GM12878 (cell line): ENCODE measurements at places on chromosomes 2 and 18.

DNA sequence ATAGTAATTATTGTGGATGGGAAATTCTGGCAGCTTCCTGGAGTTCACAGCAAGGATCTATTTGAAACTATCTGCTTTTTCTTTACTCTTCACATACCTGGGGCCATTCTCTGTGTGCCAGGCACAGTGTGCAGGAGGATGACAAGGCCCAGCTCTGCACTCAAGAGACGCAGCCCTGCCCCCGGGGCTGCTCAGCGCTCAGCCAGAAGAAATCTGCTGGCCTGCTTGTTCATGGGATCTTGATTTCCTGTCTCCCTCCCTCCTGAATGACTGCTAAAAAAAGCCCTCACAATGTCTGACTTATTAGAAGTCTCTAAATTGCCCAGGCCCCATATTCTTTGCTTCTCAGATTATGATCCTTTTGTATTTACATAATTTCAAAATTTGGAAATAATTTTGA is 210.9 kb downstream of the DCDC2C start:
- DNase-seq, result no peak

GRCh38 chr2:241314226-241315092 is 1.0 kb downstream of the HDLBP start:
- DNase-seq, result no peak

DNA sequence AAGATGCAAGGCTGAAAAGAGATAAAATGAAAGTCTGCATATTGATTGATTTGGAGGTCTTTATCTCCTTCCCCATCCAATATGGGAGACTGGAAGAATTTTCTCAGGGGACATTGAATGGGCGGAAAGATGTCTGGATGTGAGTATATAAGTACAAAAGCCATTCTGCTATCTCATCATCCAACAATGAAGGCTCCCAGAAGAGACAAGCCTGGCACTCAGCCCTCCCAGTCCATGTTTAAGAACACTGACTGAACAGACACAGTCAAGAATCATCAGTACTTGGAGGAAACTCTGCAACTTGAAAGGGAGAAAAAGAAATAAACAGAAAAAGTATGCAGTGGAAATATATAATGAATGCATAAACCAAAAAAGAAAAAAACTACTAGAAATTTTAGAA is 80.9 kb downstream of the PTRHD1 start:
- no peak for DNase-seq

- no peak for DNase-seq
These were observed 102.9 kb upstream of the MSH2 start for GRCh38 chr2:47300081-47300480.

DNA sequence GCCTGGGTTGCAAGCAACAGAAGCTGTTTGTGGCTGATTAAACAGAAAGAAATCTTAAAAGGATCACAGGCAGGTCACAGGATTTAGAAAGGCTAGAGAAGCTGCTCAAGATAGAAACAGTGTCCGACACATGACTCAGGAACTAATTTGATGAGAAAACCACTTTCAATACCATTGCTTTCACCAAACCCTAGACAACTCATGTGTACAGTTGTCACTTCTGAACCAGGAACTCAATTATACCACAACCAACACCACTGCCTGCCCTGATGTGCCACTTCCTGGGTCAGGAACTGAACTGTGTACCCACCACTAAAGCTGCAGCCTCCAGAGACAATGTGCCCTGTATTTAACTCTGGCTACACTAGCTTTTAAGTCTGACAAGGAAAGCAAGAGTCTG is 56.0 kb downstream of the TMEM247 start:
- peak; percentile 96 for DNase-seq

DNA sequence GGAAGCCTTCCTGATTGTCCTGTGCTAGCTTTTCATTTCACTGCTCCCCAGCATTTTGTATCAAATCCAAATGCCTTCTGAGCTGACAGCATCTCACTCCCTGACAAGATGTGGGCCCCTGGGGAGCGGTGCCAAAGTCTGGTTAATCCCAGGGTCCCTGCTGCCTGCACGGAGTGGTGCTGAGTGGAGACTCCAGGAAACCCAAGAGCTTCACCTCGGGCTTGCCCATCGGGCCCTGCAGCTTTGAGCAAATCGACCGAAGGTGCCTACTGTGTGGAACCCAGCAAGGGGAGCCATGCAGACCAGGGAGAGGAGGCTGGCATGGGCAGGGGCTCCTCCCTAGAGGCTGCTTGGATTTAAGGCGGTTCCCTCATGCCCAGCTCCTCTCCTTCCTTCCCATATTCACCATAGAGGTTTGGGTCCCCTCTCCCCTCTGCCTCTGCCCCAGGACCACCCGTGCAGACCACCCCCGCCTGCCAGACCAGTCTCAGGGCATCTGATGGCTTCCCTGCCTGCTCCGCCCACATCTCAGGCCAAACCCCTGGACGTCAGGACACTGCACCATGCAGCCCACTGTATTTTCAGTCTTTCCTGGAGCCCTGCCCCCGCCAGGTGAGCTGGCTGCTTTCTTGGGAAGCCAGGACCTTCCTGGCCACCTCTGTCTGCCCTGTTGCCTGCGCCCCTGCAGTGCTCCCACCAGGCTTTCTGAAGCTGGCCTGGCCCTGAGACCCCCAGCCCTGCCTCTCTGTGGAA is 37.8 kb downstream of the RRM2 start:
- no peak for DNase-seq

DNA sequence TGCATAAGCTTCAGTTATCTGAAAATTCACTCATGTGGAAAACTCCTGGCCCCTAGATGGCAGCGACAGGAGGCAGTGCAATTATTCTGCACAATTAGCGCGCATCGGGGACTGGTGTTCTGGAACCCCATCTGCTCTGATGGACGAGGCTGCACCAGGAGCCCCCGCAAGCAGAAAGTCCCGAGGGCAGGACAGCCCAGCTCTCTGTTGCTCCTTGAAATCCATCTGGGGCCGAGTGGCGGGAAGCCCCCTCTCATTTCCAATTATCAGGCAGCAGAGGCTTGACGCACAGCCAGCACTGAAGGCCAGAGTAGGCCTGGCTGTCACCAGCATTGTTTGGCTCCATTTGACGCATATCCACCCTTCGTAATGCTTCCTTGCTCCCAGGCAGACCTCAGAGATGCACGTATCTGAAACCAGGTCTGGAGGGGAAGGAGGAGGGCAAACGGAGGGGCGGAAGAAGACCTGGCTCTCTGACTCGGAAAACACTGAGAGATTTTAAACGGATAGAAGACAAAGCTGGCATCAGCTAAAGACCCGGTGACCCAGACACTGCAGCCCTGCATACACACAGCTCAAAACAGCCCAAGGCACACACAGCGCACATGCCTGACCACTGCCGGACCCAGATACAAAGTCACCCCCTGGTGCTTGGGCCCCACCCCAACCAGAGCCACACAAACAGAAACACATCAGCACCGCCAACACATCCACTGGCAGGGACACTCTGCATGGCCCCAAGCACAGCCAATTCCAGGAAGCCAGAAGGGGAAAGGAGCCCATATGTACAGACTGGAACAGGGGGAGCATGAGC is 69.8 kb downstream of the TNS1 start:
- no peak for DNase-seq

DNA sequence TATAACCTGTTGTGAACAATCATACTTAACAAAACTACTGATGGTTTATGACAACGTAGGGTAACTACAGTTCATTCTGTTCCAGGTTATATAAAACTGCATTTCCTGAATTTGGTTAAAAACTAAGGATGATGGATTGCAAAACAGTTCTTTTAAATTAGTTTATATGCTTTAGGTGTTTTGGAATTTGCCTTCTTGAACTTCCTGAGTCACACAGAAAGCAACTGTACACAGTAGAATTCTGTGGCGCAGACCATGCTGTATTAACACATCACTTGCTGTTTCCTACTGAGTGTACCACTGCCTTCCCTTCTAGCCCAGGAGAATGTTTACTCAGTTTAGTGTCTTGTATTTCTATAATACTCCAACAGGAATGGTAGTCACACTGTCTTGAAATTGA is 19.4 kb downstream of the ITGB1BP1 start:
- DNase-seq, result no peak

DNA sequence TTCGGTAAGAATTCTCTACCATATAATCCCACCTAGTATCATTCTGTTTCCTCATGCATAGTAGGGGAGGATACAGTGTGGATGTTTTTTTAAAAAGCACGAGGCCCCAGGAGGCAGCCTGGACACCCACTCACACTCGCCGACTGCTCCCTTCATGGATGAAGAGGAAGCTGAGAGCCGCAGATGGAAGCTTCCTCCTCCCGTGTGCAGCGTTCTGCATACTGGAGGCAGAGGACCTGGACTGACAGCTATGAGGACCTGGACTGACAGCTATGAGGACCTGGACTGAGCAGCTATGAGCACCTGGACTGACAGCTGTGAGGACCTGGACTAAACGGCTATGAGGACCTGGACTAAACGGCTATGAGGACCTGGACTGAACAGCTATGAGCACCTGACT is 234.4 kb downstream of the NDUFA10 start:
- DNase-seq, result no peak

DNA sequence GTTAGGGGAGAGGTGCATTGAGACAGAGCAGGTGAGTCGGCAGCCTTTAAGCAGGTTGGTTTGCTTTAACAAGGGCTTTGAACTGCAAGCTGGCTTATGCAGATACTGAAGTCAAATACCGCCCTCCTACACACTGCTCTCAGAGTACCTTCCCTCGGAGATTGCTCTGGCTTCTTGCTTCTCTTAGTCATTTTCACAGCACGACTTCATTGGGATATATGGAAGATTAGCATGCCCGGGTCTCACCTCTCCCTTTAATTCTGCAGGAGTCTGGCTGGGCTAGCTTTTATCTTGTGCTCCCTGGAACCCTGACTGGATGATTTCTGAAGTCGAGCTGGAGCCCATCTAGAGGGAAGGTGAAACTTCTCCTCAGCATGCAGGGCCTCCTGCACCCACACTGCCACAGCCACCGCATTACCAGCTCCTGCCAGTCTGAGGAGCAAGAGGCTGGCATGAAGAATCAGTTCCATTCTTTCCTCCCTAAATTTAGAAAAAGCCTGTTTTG is 395.5 kb upstream of the HNRNPA3 start:
- DNase-seq, result no peak

DNA sequence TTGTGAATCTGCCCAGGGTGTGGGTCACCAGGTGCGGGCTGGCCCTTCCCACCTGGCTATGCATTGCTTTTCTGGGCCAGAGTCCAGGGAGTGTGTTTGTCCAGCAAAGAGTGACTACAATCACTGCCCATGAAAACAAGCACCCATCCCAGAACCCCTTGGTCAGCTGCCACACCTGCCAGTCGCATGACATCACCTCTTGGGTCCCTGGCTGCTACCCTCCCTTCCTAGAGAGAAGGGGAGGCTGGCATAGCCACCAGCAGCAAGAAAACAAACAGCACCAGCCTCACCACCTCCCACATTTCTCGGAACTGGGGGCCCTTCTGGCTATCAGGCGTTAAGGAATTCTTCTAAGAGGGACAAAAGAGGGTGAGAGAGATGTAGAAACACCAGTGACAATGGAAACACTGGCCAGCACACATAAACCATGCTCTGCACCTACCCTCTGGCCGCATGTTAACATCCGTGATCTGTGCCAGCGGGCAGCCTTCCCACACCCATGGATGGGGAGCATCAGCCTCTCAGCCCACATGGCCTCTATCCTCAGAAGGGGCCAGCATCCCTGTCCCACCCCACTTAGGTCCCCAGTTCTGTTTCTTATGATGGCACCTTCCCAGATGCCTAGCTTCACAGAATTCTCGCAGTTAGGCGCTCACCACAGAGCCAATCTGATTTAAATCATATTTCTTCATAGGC is 109.7 kb upstream of the GLI2 start:
- DNase-seq, result no peak

- no peak for DNase-seq
These were observed 5.0 kb upstream of the IL18RAP start for GRCh38 chr2:102417946-102418345.

DNA sequence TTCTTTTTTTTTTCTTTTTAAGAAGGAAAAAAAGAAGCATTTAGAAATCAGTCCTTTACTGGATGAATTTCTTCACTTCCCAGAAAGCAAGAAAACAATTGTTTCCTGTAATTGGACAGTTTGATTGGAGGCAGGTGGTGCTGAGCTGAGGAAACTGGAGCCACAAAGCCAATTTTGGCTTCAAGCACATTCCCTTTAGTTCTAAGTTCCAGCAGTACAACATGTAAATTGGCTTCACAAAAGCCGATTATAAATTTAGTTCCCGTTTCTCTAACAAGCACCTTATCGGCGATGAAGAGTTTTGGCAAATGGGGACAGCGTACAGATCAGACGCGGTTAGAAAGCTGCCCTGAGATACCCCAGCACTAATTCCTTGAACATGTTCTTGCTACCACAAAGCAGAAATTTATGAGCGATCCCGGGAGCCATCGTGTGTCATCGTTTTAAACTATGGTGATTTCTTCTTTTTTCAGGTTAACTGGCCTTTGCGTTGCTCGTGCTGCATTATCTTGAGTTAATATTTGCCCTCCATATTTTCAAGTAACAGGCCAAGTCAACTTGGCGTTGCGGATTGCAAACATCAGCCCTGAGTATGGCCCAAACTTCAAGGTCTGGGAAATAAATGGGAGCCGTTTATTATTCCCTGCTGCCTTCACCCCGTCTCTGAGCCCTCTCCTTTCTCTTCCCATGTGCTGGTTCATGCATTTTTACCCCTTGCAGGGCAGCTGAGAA is 190.4 kb upstream of the ID2 start:
- DNase-seq, result no peak

DNA sequence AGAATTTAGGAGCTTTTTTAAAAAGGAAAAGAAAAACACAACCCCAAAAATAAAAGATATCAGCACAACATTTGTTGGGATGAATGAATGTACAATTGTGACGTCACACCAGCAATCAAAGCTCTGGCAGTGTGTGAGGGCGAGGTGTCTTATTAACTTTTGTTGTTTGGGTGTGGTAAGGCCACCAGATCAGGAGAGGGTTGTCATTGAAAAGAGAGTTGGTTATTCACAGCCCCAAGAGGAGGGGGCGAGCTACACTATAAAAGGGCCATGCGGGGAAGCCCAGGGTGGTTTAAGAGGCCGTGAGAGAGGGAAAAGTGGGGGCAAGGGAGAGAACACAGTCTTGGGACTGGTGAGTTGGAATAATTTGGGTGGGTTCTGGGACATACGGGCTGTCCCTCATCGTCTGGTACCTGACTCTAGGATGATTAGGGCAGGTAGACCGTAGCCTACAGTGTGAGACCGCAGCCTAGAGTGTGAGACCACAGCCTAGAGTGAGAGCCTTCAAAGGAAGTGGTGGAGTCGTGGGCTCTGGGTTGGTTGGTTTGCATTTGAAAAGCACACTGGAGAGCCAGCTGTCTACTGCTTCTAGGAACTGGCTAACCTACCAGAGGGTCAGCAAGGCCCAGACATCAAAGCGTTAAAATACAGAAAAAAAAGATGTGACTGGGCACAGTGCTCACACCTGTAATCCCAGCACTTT is 128.4 kb downstream of the INO80D start:
- DNase-seq, result no peak

GRCh38 chr2:28676152-28676835 is 75.3 kb upstream of the PPP1CB start:
- DNase-seq, result no peak

DNA sequence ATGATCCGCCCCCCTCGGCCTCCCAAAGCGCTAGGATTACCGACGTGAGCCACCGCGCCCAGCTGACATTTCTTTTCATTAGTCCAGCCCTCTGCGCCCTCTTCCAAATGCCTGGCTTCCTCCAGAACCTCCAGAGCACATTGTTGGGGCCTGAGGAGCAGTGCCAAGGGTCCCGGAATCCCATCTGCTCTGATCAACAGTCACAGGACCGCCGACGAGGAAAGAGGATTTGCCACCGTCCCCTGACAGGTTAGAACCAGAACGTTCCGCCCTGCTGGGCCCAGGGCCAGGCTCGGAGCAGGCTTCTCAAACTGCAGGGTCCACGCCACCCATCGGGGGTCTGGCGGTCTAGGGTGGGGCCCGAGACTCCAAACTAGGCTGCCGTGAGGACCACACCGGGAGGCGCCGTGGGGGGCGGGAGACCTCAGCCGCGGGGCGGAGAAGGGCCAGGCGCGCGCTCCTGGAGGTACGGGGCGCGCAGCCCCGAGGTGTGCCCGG is 36.9 kb upstream of the ITM2C start:
- no peak for DNase-seq
